Stimulated activated CD8-positive, alpha-beta memory T cell treated with anti-CD3 and anti-CD28 coated beads, Interleukin-4, amount 100 ng/mL, for 24 hours (primary cell): ENCODE measurements at places on chromosomes 16 and 17.
A peak's percentile ranks its signal among the peaks of the same experiment; 100 is the strongest.

GRCh38 chr16:2468233-2468724 lies 2.8 kb upstream of the NTN3 start:
- no peak for DNase-seq

DNA sequence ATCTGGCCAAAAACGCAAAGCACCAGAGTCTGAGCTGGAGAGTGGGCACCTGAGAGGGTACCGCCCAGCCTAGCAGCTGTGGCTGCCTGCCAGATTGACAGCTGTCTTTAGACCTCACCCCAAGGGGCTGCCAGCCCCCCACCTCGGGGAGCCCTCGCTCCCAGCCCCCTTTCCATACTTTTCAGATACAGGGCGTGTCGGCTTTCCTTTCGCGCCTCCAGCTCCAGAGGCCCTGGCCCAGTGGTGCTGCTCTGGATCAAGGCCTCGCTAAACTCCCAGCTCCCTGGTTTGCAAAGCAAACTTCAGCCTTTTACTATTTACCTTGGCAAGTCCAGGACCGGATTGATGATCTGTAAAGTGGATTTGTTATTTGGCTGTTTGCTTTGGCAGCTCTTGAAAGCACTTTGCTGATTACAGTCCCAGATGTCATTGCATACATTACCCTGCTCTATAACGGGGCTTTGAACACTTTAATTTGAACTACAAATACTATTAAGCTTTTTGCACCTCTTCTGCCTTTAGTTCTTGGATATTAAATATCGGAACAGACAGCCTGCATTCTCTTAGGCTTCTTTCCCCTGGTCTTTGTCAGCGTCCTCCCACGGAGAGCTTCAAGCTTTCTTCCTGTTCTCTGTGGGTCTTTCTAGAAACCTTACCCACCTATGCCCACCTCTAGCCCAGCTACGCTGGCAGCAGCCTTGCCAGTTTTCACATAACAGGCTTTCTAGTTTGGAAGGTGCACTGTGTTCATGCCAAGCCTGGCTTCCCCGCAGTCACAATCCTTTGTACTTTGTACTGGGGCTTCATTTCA lies 63.6 kb upstream of the TBX2 start:
- no peak for DNase-seq

DNA sequence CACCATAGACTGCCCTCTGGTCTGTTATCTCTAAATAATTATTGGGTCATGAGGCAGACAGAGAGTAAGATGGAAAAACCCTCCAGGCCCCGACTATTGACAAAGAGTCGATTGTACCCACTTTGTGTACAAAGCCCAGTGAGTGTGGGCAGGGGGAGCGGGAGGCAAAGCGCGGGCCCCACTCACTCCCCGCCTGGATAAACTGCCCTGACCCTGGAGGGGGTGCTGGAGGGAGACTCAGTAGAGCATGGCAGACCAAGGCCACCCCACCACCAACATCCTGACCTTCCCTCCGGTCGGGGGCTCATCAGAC lies 11.2 kb upstream of the CPSF4L start:
- DNase-seq: no peak

- peak; percentile 75 for DNase-seq
Observed at GRCh38 chr16:89216315-89217137, 977 bp upstream of the ZNF778 start.

DNA sequence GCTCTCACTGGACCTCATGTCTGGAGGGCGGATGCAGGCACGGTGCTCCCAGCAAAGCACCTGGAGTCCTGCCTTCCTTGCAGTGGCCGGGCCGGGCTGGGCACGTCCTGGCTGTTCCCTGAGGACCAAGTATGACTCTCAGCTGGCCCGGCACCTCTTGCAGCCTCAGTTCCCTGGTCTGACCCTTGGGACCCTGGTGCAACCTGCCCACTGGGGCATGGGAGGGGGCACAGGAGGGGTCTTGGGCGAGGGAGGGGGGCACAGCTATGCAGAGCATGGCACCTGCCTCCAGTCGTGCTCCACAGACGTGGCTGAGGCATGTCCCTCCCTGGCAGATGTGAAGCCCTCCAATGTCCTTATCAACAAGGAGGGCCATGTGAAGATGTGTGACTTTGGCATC lies 19.6 kb downstream of the MAP2K3 start:
- DNase-seq: no peak

DNA sequence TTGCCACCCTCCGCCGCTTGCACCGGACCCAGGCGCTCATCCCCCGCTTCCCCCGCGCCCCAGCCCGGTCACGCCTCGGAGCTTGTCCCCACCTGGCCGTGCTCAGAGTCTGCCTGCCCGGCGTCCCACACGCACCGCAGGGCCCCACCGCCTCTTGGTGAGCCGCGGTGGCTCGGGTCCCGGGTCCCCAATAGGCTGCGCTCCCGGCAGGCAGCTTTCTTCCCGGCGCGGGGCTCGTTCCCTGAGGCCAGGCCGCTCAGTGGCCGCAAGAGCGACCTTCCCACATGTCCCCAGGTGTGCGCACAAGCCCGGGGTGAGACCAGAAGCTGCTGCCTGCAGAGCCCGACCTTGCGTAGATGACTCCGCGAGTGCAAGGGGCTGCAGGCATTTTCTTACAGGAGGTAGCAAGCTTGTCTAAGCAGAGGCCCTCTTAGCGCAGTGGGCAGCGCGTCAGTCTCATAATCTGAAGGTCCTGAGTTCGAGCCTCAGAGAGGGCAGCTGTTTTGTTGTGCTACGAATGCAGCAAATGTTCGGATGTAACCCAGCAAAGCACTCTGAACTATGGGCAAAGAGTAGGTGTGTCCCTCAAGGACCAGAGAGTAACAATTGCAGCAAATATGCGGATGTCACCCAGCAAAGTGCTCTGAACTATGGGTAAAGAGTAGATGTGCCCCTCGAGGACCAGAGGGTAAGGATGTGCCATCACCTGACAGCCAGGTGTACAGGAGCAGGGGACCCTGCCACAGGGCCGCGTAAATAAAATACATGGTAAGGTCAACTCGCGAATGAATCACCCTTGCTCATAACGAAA lies 15.6 kb downstream of the TLE7 start:
- peak; percentile 11 for DNase-seq

GRCh38 chr16:14682121-14682520 lies 12.0 kb downstream of the PLA2G10 start:
- DNase-seq: no peak

DNA sequence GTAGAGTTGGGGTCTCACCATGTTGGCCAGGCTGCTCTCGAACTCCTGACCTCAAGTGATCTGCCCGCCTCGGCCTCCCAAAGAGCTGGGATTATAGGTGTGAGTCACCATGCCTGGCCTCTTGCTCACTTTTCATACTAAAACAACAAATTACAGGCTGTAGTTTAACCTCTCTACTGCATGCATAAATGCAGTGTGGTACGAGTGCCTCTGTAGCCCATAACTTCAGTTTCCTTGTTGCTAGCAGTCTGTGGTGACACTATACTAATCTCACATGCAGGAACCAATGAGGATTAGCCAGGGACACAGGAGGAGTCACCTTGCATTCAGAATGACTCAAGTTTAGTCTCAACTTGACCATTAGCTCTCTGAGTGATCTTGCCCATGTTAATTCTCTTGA lies 20.1 kb downstream of the HMOX2 start:
- DNase-seq: no peak

GRCh38 chr17:69282002-69282401 lies 44.9 kb downstream of the ABCA5 start:
- no peak for DNase-seq

GRCh38 chr16:79267781-79268180 lies 332.8 kb downstream of the MAF start:
- DNase-seq: no peak

- DNase-seq: no peak
Observed at GRCh38 chr17:59397316-59398073, 66.0 kb downstream of the YPEL2 start.

DNA sequence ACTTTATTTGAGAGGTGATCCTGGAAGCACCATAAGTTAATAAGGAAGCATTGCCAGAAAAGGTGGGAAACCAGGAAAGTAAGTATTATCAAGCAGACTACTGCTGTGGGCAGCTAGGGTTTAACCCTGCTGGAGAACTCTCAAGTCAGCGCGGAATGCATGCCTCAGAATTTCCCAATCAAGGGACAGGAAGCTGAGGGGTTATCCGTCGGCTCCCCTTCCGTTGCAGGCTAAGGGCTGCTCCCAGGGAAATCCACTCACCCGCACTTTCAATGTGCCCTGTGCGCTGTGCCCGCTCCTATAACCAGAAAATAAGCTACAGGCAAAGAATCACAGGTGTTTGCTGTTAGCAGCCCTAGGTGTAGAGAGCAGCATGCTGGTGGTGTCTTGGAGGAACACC lies 138.5 kb upstream of the CACNG3 start:
- DNase-seq: no peak

- DNase-seq: peak; percentile 51
Observed at GRCh38 chr17:78168903-78169793, 767 bp downstream of the SYNGR2 start.

DNA sequence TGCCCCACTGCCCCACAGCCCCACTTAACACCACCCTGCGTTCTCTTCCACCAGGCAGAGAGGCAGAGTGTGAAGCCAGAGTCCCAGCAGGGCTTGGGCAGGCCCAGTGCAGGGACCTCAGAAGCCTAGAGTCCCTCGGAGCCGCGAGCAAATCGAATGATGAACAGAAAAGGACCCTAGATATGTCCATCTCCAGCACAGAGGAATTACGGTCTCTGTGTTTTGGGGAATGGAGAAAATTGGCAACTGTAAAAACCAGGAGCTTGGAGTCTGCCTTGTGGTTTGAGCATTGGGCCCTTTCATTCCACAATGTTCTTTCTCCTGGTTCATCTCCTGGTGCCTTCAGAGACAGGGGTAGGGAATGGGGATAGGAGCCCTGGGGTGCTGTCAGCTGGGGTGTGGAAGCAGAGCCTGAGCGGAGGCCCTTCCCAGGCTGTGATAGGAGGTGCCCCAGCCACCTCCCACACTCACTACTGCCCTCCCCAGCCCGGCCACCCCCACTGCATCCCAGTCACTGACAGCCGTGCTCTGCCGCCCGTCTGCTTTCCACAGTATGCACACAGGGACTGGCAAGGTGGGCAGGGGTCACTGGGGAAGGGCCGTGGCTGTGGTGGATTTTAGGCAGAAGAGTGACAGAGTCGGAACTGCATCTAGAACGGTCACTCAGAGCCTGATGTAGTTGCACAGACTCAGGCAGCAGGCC lies 26.7 kb downstream of the TBX4 start:
- DNase-seq: no peak

GRCh38 chr17:81647640-81648012 lies 8.7 kb downstream of the PDE6G start:
- no peak for DNase-seq

DNA sequence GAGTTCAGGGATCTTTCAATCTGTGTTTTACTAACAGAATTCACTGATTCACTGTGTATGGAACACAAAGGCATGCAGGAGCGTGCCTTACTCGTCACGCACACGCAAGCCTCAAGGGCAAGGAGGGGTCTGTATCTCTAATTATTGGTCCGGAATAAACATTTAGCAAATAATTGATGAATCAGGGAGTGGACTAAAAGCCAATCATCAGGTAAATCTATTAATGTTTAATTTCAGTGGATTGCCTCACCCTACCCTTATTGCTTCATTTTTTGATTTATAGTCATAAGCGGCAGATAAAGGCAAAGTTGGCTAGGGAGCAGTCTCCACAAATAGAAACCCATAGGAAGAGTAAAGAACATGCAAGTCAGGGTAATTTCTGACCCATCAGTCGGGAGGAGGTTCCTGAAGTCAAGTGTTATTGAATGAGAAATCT lies 7.4 kb upstream of the HSD17B2 start:
- DNase-seq: no peak

DNA sequence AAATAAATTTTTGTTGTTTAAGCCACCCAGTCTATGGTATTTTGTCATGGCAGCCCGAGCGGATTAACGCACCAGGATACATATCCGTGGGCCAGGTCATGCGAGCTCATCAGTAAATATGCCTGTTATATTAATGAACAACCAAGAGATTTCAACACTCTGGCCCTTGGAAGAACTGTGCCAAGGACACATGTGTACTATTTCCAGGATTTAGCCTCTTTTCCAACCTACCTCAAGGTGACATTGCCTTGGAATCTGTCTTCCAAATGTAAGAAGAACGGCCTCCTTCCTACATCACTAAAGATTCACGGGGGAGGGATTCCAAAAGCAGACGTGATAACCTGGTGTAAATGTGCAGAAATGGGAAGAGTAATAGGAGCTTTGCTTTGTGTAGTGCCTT lies 72.8 kb upstream of the DYNLRB2 start:
- DNase-seq: no peak

GRCh38 chr17:54754560-54754959 lies 146.1 kb upstream of the TOM1L1 start:
- no peak for DNase-seq

DNA sequence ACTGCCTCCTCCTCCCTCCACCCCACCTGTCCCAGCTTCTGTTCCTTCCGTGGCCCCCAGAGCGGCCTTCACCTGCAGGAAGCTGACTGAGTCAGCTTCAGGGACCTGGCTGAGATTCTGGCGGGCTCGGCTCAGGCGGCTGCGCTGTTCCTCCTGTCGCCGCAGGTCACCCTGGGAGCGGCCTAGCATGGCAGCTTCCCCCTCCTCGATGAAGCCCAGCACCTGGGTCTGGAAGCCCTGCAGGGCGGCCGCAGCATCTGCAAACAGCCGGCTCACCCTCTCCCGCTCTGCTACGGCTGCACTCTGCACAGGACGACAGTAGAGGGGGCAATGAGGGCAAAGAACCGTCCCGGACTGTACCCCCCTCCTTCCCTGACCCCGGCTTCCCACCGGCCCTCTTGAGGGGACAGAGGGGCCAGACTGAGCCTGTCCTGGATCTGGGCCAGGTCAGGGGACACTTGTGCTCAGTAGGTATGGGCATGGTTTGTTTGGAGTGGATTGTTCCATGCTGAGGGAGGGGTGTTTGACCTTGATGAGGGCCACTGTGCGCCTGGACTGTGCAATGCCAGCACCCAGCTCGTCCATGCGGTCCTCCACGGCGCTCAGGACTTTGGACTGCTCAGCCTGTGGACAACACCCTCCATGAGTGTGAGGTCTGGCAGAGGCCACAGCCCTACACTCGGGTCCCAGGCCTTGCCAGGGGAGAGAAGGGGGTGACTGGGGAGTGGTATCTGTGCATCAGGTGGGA lies 2.0 kb downstream of the TRIM47 start:
- peak; percentile 47 for DNase-seq

- DNase-seq: no peak
Observed at GRCh38 chr17:68611353-68612208, 10.4 kb upstream of the FAM20A start.

DNA sequence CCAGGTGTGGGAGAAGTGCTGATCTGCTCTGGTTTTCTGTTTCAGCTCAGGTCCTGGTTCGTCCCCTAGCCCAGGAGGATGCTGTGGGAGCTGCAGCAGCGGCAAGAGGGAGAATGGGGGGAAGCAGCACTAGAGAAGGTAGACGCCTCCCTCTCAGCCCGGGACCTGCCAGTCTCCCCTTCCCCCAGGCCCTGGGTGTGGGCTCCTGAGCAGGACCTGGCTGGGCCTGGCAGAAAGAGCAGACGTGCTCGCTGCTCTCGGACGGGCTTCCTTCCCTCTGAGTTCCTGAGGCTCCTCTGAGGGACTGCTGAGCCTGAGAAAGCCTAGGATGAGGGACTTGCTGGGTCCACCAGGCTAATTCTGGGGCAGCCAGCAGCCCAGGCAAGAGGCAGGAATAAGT lies 3.1 kb downstream of the PRCD start:
- no peak for DNase-seq

GRCh38 chr16:68884861-68885720 lies 41.8 kb downstream of the TANGO6 start:
- DNase-seq: no peak
